Stimulated activated CD8-positive, alpha-beta memory T cell treated with anti-CD3 and anti-CD28 coated beads, Interleukin-4, amount 100 ng/mL, for 4 hours (primary cell): ENCODE measurements at places on chromosomes 3 and 15.

DNA sequence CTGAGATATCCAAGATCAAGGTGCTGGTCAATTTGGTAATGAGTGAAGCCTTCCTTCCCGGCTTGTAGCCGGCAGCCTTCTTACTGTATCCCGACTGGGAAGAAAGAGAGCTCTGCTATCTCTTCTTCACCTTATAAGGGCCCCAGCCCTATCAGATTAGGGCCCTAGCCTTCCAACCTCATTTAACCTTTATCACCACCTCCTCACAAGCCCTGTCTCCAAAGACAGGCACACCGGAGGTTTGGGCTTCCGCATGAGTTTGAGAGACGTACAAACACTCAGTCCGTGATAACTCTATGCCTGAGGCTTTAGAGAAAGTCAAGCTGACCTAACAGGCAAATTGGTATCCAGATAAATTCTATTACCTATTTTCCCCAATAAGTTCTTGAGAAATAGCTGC, 243.9 kb downstream of the OPA1 start:
- DNase-seq: no peak

DNA sequence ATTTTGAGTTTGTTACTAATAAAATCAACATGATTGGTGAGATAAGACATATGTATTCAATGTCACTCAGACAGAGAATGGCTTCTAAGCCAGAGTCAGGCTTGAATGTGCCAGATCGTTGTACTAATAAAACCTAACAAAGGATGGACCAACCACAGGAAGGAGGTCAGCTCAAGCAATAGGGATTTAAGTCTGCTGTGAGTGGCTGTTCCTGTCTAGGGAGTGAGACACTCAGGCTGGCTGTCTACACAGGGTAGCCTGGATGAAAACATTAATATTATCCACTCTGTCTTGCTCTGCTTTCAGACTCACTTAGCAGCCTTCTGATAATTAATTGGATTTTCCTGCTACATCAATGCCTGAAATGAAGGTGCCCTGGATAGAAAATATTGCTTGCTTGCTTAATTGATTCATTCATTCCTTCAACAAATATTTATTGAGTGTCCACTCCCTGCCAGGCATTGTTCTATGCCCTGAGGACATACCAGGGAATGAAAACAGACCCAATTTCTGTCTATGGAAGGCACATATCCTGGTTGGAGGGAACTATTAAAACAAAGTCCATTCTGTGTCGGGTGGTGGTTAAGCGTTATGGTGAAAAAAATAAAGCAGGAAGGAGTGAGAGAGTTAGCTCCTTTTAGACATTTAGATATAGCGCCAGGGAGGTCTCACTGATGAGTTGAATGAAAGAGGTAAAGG, 239.4 kb downstream of the CHST2 start:
- DNase-seq: no peak

GRCh38 chr15:69798481-69799250, 299.1 kb downstream of the TLE3 start:
- DNase-seq: no peak

DNA sequence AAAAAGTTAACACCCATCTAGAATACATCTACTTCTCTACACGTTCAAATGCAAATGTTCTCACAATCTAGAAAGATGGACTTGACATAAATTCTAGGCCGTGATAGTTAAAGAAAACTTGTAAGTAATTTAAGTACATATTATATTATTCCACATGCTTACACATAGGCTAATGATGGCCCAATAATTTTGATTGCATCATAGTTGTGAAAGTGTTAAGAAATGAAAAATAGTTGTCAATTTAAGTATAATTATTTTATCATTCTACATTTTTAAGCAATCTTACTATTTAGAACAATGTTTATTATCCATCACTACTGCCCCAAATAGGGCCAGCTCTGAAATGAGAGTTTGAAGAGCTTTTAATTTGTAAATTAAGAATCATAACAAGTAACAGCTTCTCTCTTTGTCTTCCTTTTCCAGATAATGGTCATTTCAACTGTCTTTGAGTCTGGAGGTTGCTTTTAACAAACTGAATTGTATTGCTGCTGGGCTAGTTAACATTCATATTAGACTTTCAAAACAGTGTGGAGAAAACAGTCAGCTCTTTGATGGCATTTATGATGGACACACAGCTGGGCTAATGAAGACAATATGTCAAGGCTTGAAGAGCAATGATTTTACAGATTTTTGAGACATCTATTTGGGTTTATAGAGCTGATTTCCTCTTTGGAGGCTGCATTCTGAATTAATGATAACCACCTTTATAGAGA, 246.1 kb upstream of the KCNH8 start:
- no peak for DNase-seq

GRCh38 chr3:128917291-128917690, 37.9 kb downstream of the ACAD9 start:
- no peak for DNase-seq
